ENCODE measurements at places on chromosomes 2 and 18.

- peak; percentile 58 for DNase-seq
Measured at GRCh38 chr2:183490914-183491313, 366.7 kb downstream of the NUP35 start.

DNA sequence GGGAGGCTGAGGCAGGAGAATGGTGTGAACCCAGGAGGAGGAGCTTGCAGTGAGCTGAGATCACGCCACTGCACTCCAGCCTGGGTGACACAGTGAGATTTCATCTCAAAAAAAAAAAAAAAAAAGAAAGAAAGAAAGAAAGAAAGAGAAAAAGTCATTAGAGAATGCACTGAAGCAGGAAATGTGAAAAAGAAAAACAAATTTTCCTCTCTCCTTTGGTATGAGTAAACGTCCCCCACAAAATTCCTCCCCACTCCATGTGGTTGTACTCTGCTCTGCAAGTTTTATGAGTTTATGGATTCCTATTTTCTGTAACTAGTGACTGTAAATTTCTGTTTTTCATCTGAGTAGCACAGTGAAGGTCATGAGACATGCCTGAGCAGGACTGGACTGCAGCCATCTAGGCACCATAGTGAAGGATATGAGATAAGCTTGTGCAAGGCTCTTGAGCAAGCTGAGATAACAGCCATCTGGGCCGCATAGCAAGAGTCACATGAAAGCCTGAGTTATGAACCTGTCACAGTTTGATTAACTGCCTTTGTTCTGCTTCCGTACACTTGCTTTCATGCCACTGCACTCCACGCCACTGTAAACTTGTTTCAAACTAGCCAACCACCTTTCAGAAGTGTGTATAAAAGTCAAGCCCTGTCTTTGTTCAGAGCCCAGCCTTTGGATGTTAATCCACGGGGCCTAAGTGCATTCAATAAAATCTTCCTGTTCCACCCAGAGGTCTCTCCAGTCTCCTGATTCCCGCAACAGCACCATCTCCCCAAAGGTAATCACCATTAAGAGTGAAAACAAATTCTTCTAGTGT is 50.2 kb downstream of the SKA1 start:
- no peak for DNase-seq

GRCh38 chr2:16059393-16060016 is 119.2 kb downstream of the MYCN start:
- DNase-seq: no peak

DNA sequence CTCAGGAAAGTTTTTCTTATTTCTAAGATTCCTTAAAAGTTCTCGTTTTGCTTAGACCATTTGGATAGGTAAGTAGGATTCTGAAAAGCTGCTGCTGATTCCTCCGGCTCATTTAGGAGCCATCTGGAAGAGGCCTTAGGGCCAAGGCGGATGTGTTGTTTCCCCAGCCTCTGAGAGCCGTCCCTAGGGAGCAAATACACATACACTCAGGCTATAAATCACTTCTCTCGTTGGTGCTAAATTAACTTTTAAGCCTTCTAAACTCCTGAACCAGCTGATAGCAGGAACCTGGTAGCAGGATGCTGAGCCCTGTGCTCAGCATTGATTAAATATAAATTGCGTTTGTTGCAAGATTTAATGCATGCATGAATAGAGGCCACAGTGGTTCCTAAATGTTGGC is 109.8 kb downstream of the ADCYAP1 start:
- peak; percentile 59 for DNase-seq

DNA sequence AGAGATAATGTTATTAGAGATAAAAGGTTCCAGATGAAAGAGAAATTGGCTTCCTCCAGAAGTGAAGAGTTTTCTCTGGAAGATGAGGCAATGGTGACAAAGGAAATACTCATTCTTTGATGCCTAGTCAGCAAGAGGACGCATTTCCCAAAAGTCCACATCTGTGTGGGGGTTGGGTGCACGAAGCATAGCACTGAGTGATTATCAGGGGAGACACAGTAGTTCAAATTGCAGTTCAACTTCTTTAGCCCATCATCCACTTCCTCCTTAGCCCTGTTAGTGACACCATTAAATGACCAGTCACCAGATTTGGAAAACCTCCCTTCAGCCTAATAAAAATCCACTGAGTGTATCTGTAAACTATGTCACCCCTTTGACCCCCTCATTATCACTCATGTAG is 80.9 kb upstream of the PHLPP1 start:
- DNase-seq: peak; percentile 64

DNA sequence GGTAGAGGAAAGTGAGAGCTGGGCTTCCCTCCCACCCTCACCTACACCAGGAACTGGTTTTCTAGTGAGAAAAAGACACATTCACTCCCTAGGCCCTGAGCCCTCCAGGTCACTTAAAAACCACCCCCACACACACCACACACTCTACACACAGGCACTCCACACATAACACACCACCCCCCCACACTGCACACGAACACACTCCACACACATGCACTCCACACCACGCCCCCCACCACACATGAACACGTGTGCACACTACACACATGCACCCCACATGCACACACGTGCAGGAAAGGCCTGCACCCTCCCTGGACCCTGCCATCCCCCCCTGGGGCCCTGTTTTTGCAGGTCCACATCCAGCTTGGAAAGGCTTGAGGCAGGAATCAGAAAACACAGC is 67.6 kb downstream of the RALBP1 start:
- DNase-seq: no peak

DNA sequence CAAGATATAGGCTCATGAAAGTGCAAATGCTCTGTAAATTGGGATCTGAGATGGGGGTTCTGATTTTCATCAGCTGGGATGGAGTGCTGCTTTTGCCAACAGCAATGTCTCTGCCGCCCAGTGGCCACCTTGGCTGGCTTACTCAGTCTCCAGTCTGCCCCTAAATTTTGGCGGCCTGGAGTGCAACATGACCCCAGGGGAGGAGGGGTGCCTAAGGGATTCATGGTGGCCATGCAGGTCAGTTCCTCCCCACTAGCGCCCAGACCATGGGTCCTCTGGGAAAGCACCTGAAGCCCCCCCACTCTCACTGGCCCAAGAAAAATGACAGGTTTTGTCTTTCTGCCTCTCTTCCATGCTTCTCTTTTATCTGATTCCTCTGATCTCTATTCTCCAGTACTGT is 45.0 kb downstream of the SLC4A3 start:
- DNase-seq: no peak

DNA sequence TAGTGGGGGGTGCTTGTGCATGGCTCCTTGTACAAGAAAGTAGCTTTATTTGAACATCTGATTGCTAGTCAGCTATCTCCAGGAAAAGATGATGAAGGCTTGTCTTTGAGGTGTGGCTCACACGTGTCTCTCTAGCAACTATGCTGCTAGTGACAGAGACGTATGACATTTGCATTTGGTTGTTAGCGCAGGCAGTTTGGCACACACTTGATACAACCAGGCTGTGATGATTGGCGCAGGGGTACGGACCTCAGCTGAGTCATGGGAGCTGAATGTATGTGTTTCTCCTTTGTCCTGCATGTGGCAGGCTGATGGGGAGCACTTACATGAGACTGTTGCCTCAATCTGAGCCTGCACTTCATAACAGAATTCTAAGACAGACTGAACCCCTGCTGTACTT is 29.6 kb downstream of the PTCD3 start:
- DNase-seq: no peak

- no peak for DNase-seq
Measured at GRCh38 chr2:67674668-67675067, 277.5 kb downstream of the ETAA1 start.

DNA sequence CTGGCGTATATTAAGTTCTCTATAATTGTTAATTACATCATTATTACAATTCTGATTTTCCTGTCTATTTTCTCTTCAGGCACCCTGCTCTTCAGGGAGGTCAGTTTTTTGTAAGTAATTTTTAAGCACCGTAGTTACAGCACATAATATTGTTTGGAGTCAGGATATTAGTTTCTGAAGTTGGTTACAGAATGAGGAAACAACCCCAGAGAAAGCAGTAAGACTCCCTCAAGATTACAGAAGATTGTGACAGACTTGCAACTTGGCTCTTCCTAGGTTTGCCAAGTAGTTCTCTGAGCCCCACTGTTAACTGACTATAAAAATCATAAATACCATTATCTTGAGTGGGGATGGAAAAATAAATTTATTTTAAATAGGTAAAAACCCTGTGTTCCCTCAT is 921 bp downstream of the RPE start:
- no peak for DNase-seq

GRCh38 chr2:15651367-15651727 is 59.7 kb downstream of the DDX1 start:
- DNase-seq: no peak

DNA sequence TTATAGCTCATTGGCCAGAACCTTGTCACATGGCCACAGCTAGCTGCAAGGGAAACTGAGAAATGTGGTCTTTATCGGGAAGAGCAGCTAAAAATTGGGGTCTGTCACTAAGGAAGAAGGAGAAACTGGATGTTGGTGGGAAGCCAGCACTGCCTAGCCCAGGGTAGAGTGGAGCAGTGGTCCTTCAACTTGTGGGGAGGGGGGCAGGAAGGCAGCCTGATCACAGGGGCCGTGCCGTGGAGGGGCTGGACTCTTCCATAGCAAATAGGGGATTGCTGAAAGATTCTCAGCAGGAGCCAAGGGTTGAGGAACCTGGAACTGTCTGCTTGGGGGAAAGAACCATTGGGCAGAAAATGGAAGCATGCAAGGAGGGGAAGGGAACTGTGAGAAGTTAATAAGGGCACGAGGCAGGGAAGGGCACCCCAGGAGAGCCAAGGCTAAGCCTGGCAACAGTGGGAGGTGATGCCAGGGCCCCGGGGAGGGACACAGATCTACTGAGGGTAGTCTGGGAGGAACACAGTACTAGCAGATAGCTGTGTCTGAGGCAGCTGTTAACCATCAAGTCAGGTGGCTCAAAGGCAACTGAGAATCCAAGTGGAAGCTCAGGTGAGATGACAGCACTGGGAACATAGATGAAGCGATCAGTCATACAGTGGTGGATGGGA is 5.9 kb upstream of the NEURL3 start:
- no peak for DNase-seq

GRCh38 chr2:114642166-114642770 is 199.8 kb downstream of the DPP10 start:
- no peak for DNase-seq

GRCh38 chr2:313991-314390 is 26.1 kb upstream of the ALKAL2 start:
- no peak for DNase-seq

- DNase-seq: no peak
Measured at GRCh38 chr18:9249254-9249653, 85.3 kb upstream of the TWSG1 start.

DNA sequence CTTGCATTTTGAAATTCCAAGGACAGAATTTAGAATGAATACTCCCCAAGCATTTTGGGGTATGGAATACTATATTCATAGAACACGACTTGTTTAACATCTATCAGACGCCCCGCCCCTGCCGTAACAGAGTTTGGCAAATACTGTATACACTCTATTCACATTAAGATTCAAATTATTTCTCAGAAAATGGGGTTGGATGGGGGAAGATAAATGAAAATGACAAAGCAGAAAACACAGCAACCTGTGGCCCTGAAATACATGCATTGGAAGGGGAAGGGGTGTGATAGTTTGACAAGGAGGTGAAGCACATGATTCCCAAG is 634.6 kb upstream of the SLC39A10 start:
- DNase-seq: no peak

DNA sequence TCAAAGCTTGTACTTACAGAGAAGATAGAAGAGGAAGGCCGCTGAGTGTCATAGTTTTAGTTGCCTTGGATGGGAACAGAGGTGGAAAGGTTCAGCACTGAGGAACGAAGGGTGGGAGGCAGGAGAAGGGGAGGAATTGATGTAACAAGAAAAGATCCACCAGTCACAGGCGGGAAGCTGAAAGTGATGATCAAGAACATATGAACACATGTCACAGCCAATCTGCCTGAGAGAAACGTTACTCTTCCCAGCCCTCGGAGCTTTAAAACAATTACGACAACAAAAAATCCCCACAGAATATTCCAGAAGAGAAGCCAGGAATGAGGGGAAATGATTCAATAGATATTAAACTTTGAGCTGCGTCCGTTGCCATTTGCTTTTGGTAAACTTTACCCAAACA is 87.1 kb downstream of the TSHZ1 start:
- DNase-seq: peak; percentile 15

DNA sequence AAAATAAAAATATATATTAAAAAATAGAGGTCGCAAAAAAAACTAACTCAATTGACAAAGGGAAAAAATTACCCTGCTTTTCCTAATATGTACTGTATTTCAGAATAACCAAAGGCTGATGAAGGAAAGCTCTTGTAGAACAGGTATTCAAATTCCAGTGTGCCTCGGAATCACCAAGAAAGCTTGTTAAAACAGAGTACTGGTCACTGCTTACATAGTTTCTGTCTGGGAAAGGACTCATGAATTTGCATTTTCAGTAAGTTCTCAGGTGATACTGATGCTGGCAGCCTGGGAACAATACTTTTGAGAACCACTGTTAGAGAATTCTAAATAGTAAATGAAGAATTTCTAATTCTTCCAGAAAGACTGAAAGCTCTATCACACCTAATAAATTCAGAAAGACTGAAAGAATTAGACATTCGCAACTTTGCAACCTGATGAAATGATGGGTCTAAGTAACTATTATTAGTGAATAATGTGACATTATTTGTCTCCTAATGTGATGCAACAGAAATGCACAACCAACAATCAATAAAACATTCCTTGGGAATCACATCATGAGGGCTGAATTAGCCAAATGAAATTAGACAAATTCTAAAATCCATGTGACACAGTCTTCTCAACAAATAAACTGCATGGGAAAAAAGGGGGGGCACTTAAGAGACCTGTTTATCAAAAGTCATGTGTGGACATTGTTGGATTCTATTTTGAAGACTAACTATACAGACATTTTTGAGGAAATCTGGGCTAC is 21.9 kb downstream of the RPRD1A start:
- DNase-seq: no peak

DNA sequence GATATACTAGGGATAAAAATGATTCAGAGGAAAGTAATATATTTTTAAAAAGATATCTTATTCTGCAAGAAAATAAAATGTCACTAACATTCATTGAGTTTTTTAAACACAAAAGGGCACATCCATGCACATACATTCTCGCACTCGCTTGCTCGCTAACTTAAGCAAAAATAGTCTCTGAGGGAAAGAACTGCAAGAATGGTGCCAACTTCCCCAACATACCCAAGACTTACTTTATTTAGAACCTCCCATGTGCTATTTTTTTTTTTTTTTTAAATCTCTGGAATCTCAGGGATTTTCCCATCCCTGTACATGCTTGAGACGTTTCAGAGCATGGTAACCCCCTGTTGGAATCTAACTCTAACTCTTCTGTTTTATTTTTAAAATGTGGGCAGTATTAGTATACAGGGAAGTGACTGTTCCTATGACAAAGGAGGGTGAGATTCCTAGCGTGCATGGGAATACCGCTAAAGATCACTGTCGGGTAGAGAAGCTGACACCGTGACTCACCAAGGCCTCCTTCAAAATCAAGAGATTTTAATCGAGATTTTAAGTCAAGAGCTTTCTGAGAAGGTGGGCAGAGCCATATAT is 187.9 kb upstream of the ZEB2 start:
- DNase-seq: peak; percentile 53

DNA sequence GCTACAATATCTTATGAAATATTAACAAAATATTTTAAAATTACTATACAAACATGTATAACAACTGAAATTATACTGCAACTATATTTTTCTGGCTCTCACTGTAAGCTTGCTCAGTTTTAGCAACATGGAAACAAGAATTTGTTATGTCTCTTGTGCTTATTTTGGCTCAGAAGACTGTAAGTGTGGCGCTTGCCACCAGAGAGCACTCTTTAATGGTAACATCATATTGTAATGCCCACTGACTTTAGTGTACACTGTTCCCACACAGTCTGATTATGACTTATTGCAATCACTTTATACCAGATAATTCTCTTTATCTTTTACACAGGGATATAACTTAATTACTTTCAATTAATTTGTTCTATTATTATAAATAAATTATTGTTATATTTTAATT is 1500.6 kb upstream of the TMEFF2 start:
- peak; percentile 34 for DNase-seq
